ENCODE measurements at places on chromosomes 12 and 14.

GRCh38 chr14:83874662-83875061, 1655.3 kb upstream of the FLRT2 start:
- no peak for DNase-seq

- no peak for DNase-seq
These were observed 24.5 kb downstream of the ATG14 start for GRCh38 chr14:55387121-55387520.

DNA sequence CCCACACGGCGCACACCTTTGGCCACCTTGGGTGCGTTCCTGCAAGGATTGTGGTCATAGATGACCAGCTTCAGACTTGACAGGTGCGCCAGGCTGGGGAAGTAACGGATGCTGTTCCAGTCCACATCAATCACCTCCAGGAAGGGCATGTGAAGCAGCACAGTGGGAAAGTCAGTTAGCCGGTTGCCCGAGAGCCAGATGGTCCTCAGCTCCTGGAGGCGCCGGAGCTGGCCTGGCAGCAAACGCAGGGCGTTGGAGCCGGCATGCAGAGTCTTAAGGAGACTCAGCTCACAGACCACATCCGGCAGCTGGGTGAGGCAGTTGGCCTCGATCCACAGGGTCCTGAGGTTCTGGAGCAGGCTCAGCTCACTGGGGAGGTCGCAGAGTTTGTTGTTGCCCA, 581 bp downstream of the LRRC10 start:
- DNase-seq, result no peak

DNA sequence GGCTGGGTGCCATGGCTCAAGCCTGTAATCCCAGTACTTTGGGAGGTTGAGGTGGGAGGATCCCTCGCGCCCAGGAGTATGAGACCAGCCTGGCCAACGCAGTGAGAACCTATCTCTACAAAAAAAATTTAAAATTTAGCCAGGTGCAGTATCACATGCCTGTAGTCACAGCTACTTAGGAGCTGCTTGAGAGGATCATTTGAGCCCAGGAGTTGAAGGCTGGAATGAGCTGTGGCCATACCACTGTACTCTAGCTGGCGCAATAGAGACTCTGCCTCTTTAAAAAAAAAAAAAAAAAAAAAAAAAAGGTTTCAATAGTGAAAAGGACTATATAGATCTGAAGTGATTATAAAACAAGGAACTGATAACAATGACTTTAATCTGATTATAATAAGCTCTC, 13.5 kb downstream of the PSMA3 start:
- no peak for DNase-seq

DNA sequence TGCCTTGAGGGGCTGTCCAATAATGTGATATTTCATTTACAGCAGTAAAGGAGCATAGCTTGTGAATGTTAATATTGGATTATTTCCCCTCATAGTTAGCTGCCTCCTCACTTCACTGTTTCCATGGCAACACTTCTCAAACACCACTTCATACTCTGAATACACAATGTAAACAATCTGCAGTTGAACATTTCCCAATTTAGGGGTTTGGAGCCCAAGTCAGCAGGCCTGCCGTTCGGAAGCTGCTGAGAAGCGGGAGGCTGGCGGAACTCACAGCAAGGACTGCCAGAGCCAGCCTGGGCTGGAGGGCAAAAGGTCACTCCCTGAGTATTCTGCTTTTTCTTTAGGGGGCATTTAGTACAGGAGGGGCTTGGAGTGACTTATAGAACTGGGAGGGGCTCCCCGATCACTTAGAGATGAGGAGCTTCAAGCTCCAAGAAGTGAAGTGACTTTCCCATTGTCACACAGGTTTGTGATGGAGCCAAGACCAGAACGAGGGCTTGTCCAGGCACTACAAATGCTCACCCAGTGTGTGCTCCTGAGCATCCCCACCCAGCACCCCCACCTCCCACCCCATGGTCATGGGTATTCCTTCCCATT, 12.1 kb upstream of the SLC24A4 start:
- no peak for DNase-seq

DNA sequence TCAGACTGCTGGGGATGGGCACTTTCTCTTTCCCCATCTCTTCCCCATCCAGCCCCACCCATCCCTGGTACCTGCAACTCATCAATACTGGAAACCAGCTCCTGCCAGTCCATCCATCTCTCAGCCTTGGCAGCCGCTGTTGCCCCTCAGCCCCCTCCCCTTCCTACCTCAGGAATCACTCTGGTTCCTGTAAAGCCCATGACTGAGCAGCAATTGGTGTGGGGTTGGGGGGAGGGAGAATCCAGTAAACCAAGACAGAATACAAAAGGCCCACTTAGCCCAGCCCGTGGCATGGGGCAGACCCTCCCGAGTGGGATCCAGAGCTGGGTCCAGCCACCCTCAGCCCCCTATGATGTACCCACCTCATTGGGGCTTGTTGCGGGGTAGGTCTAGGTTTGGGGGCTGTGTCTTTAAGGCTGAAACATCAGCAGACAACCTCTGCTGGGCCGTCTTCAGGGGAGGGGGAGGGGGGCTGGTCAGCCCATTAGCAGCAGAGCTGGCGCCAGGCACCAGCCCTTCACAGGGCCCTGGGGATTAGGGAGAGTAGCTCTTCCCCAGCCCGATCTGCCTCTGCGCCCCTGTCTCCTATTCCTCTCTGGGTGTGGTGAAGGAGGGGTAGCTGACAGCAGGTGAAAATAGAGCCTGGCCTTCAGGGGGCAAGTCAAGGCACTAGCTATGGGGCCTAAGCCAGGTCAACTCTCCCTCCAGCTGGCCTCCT, 702 bp upstream of the PRPH start:
- no peak for DNase-seq

DNA sequence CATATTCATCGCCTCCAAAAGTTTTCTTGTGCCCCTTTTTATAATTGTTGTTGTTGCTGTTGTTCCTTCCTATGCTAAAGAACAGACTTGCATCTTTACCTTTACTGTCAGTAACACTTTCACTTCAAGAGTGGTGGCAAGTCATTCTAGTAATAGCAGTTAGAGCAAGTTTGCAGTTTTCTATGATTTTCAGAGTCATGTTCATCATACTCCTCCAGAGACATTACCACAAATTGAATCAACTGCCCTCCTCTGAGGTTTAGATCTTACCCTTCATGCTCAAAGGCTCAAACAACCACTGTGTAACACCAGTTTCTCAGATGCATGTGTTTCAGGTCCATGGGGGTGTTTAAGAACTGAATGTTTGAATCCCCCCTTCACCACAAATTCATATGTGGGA, 763.4 kb downstream of the LRFN5 start:
- no peak for DNase-seq

DNA sequence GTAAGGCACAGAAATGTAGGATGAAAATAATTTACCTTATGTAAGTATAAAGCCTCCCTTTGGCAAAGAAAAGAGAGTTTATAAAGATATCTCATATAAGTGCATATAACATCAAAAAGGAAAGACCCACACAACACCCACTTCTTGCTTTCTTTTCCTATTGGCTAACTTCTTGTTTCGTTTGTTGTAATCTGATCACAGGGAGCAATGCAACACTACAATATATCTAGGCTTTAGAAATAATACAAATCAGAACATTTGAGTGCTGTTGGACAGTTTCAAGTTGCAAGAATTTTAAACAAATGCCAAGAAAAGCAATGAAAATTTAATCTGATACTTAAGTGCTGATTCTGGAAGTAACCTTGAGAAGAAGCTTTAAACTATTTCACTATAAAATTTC, 1.3 kb downstream of the FGD6 start:
- DNase-seq, result no peak

DNA sequence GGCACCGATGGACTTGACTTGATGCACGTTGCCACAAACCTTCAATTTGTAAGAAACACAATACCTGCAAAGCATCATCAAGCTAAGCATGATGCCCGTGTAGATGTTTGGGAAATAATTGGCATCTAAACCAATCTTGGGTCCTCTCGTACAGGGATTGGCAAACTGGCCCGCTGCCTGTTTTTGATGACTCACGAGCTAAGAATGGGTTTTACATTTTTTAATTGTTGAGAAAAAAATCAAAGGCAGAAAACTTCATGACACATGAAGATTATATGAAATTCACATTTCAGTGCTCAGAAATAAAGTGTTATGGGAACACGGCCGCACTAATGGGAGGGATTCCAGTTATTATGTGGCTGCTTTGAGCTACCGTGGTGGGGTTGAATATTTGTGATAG, 10.9 kb downstream of the MTA1 start:
- DNase-seq, result no peak

DNA sequence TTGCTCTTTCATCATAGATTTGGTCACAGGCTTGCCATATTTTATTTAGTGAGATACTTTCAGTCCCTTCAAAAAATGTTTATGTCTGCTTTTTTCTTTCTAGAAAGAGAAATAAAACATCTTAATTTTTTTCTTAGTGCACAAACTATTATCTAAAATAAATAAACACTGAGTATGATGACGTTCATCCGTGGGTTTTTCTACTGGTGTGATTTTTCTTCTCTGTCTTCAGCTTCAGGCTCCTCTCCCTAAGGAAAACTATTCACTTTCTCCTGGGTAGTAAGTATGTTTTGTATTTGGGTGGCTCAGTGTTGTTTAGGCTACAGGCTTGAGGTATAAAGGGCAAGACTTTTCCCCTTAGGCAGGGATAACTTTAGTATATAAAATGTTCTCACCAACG, 154.7 kb downstream of the DACT1 start:
- DNase-seq, result no peak

GRCh38 chr14:29926228-29926627, 1.4 kb downstream of the PRKD1 start:
- no peak for DNase-seq

DNA sequence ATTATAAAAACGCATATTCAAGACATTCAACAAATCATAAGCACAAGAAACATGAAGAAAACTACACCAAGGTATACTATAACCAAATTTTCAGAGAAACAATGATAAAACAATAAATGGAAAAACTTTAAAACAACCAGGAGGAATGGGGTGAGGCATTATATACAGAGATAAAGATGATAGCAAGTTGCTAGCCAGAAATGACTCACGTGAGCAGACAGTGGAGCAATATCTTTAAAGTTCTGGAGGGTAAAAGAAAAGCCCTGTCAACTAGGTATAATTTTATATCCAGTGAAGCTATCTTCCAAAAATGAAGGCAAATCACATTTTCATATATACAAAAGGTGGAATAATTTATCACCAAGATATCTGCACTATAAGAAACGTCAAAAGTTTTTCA, 97.8 kb upstream of the PCED1B start:
- no peak for DNase-seq

DNA sequence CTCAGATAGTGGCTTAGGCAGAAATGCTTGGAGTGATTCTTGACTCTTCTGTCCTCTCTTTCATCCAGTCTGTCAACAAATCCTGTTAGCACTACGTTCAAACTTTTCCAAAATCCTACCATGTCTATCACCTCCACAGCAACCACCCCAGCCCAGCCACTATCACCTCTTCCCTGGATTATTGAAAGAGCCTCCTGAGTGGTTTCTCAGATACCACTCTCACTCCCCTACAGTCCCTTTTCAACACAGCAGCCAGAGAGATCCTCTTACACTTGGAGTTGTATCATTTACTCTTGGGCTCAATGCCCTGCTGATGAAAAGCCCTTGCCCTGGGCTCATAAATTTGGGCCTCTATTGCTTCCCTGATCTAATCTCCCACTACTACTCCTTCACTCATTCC, 218.9 kb downstream of the EXOC5 start:
- no peak for DNase-seq

DNA sequence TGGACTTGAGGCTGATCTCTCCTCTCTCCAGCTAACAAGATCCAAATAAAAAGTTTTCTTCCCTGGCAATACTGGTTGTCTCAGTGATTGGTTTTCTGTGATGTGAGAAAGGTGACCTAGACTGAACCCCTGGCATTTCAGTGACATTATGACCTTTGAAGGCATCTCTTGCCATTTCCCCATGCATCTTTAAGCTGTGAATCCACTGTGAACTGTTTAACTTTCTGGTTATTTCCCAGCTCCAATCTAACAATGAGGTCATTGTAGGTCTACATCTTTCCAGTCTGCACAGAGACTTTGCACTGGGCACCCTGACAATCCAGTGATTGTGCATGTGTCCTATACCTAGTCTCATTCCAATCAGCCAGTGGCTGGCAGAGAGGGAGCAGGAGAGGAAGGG, 155.9 kb upstream of the NUDT4 start:
- DNase-seq, result no peak

DNA sequence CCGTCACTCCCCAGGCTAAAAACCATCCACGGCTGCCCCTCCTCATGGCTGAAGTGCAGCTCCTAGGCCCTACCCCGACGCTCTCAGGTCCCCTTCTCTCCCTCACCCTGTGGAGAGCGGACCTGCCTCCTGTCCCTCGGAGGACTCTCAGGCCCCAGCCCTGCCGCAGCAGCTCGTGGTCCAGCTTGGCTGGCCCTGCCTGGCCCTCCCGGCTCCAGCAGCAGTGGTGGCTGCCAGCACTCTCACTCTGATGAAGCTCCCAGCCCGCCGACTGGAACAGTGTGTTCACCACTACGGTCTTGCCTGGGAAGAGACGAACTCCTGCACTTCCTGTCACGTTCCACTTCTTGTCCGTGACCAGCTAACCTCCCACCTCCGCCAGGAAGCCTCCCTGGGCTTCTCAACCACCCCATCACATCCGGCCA, 11.1 kb downstream of the BAG5 start:
- DNase-seq, result no peak

Measured in stimulated activated CD8-positive, alpha-beta memory T cell treated with anti-CD3 and anti-CD28 coated beads, Interleukin-4, amount 100 ng/mL, for 48 hours (primary cell).